ENCODE measurements at places on chromosomes 7 and 10.

GRCh38 chr7:45160417-45160881 is 2.9 kb downstream of the RAMP3 start:
- DNase-seq: no peak

- peak; percentile 15 for DNase-seq
Observed at GRCh38 chr10:87850742-87851205, 12.6 kb downstream of the KLLN start.

DNA sequence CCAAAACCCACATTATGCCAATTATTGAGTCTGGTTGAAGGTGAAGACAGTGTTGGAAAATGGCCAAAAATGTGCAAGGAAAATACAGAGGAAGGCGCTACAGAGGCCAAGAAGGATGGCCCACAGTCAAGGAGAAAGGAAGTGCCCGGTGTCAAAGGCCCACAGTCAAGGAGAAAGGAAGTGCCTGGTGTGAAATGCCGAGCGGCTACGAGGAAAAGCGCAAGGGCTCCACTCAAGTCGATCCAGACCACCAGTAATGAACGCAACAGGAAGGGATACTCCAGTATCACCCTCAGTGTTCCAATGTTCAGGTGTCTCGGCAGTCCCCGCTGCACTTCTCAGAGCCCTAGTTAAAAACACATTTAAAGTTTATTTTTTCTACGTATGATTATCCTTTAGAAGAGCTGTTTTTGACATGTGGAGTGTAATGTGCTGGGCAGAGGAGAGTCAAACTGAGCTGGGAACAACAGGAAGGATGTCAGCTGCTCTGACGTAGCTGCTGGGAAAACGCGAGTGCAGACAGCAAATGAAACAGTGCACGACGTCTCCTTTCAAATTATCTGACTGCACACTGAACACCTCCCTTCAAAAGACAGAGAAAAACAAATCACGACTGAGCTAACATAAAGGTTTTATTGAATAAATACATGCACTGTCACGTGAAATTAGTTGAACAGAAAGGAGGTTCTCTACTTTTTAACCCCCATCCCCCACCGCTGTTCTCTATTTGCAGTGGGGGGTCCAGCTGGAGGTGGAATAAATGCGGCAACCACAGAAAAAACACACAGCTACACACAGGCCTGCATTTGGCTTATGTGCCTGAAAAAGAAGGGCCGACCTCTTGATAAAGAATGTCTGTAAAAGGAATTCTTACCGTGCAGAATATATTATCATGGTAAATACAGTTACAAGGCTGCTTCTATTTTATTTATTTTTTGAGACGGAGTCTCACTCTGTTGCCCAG is 26.1 kb upstream of the NCAPG2 start:
- no peak for DNase-seq

GRCh38 chr10:26844396-26844975 is 16.3 kb downstream of the ABI1 start:
- no peak for DNase-seq

DNA sequence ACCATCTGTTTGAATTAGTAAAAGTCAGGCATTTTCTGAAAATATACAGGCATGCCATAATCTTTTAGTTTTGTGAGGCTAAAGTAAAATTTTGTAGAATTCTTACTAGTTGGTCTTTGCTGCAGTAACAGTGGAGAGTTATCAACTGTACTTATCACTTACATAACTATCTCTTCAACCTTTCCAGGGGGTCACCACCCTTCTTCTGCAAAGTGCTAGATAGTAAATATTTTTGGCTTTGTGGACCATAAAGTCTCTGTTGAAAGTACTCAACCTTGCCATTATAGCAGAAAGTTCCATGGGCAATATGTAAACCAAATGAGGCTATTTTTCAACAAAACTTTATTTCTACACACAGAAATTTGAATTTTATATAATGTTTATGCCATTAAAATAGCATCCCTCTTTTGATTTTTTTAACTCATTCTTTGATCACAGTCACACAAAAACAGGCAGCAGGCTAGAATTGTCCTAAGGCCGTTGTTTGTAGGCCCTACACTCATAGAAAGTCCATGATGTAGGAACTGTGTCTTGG is 59.5 kb upstream of the KLF6 start:
- DNase-seq: no peak

GRCh38 chr10:8056378-8056777 is 1.9 kb downstream of the GATA3 start:
- DNase-seq: no peak

DNA sequence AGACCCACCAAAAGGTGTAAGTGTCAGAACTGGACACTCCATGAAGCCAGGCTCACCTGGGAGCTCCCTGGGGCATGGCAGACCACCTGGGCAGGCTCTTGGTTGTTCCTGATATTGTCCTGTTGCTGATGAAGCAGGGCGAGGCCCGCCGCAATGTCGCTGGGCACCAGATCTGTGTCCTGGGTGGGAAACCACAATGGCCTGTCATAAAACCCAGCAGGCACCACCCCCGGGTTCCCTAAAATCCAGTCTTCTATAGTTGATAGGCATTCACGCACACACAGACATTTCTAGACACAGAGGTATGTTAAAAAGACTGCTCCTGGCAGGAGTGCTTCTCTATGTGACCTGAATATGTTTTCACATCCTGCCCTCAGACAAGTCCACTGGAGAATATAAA is 15.0 kb downstream of the DAGLB start:
- no peak for DNase-seq

GRCh38 chr7:27389496-27389895 is 146.9 kb downstream of the EVX1 start:
- DNase-seq: no peak

DNA sequence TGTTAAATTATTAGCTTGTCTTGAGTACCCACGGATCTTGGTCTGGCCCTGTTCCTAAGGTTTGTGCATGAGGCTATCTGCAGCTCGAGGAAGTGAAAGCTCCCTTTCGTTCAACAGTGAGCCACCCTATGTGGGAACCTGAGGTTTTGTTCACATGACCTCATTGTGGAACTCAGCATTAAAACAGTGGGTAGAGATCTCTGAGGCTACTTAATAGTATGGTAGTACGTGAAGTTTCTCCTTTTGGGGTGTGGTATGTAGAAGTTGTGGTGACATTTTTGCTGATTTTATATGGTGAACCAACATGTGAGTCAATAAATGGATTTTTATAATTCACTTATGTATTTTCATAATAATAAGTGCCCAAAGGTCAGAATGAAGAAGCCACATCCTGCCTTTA is 252.7 kb upstream of the FERD3L start:
- DNase-seq: no peak

DNA sequence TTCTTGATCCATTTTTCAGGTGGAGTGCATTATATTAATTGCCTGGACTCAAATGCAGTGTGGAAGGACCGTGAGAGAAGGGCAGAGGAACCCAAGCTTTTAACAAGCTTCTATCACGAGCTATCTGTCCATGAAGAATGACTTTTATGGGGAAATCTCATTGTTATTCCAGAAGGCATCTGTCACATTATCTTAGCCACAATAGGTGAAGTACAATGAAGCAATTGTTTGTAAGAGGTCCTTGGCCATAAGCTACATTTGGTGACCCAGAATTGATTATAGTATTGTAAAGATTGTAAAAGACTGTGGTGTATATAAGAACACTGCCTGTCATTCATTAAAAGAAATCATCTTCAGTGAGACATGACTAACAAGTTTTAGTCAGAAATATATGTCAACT is 58.6 kb upstream of the RELN start:
- DNase-seq: no peak

GRCh38 chr7:85135977-85136376 is 50.9 kb downstream of the SEMA3D start:
- DNase-seq: no peak

DNA sequence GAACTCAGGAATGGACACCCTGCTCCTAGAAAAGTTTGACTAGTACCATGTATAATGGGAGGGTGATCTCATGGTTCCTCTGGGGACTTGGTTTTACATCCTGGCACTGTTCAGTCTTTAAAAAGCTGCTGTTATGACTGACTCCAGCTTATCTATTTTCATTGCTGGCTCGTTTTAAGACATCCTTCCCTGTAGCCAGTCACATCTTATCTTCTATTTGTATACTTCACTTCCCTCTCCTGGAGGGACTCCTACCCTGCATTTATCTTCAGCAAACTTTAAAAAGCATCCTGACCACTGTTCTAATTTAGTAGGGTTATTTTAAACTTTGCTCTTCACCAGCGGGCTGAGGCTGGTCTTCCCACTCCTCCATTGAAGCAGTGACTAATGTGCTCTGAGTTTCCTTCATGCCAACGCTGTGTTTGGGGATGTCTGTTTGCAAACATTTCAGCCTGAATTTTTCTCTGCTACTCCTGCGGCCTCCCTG is 72.9 kb upstream of the ARMC3 start:
- no peak for DNase-seq

DNA sequence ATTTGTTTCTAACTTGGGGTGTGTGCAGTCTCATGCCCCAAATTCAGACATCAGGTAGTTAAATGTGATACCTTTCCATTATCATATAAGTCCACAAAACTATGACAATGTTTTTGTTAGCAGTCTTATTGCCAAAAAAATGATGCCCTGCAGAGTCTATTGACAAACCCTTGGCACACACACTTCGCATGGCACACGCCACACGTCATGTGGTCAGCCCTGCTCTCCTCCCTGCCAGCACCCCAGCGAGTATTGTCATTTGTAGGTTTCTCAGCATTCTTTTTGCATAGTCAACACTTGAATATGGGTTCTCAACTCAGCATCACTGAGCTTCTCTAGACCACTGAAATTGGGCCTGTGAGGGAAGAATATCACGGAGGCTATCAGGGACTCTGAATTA is 356.0 kb downstream of the INHBA start:
- DNase-seq: no peak

GRCh38 chr7:43112941-43113621 is 634 bp downstream of the HECW1 start:
- no peak for DNase-seq

- DNase-seq: no peak
Observed at GRCh38 chr10:5442065-5442989, 30.0 kb downstream of the NET1 start.

GRCh38 chr7:140489026-140489359 is 9.7 kb upstream of the MKRN1 start:
- DNase-seq: no peak

GRCh38 chr7:22231806-22232205 is 125.1 kb downstream of the RAPGEF5 start:
- no peak for DNase-seq

DNA sequence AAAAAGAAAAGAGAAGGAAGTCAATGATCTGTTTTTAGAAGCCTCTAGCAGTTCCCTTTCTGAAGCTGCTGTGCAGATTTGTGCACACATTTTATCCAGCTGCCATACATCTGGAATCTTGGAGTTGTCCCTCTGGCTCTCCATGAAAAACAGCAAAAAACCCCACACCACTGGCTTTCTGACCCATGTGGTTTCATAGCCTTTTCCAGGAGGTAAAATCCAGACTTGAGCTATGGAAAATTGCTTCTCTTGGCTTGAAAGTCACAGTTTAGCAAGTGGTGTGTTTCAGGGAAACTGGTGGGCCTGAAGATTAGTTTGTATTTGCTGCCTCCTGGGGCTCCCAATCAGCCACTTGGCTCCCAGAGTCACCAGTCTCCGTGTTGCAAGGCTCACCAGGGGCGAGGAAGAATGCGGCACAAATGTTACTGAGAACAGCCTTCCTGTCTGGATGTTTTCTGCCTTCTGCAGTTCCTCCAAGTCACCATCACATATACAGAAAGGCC is 50.1 kb upstream of the ADRB1 start:
- DNase-seq: no peak

DNA sequence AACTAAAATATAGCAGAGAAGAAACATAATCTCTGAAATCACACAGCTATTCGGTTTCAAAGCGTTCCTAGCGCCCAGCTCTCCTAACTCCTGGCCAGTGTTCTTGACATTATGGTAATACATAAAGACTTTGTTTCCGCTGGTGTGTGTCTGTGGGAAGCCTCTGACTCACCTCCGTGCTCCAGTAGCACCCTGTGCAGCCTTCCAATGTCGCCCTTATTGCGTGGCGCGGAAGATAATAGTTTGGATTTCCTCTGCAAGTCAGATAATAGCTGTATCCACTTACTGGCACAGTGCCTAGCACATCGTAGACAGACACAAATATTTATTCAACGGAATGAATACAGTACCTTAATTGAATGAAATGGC is 570 bp downstream of the BMS1 start:
- no peak for DNase-seq

GRCh38 chr10:1600861-1601260 is 136.5 kb downstream of the ADARB2 start:
- no peak for DNase-seq

- peak; percentile 15 for DNase-seq
Observed at GRCh38 chr7:74417419-74417971, 36.2 kb upstream of the GTF2IRD1 start.

DNA sequence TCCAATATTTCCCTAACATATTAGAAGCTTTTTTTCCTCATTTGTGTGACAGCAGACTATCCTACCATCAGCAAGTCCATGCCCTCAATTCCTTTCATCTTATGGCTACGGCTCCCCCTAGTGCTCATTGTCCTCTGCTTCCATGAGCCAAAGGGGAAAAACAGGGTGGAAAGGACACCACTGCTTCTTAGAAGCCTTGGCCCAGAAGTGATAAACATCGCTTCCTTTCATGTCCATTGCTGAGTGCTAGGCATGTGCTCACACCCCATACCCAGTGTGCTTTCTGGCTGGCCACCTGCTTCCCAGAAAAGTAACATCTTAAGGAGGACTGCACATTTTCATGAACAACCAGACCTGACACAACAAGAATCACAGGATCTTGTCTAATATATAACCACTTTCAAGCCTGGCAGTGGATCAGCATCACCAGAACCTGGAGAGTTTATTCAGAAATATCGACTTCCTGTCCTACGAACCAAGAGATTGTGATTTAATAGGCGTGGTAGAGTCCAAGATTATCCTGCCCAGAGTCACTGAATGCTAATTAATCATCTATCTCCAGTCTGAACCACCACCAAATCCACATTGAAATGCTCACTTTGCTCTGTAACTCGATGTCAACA is 650.5 kb upstream of the SORCS1 start:
- DNase-seq: no peak

- no peak for DNase-seq
Observed at GRCh38 chr7:74202841-74203556, 6.8 kb upstream of the LAT2 start.

DNA sequence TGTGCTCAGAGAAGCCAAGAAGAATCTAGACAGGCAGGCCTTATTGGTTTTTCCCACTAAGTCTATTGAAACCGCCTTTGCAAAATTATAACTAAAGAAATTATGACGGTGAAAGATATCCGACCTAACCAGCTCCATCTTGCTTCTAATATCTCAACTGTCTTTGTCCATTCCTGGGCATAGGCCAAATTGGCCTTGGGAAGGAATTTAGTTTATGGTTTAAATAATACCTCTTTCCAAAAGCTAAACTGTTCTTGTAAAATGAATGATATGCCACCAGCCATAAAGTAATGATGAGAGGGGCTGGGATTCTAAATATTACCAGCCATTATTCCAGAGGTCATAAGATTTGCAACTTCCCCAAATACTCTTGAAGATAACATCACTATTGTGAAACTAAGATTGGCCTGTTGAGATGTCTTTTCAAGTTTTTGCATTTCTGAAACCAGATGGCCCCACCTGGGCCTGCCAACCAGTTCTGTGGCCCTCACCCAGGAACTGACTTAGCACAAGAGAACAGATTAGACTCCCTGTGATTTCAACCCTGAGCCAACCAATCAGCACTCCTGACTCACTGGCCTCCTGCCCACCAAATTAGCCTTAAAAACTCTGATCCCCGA is 41.2 kb upstream of the SLC35G1 start:
- no peak for DNase-seq

- no peak for DNase-seq
Observed at GRCh38 chr7:156491435-156491834, 149.1 kb upstream of the RNF32 start.

Measured in stimulated activated CD8-positive, alpha-beta memory T cell treated with anti-CD3 and anti-CD28 coated beads, Interleukin-2, amount 100 ng/mL, for 48 hours (primary cell).